ENCODE measurements at places on chromosomes 11 and 22. TPM values are rescaled to one million over a fixed set of nuclear protein-coding genes. Genes with fewer than 3 reads are reported as not detected.
A peak's percentile ranks its signal among the peaks of the same experiment; 100 is the strongest.

ZNF280B gene
- total RNA-seq = 0.45 TPM

GVQW3 gene
- total RNA-seq = 6.2 TPM

TSSK2 gene
- total RNA-seq = not detected

POTEH gene
- not detected for total RNA-seq

OR52A1 gene
- not detected for total RNA-seq

CASP12 gene
- total RNA-seq = 2.3 TPM

SHISAL1 gene
- total RNA-seq = 2.1 TPM

OR2D2 gene
- not detected for total RNA-seq

MPPED2 gene
- total RNA-seq = 8.0 TPM

GRCh38 chr22:47586038-47586437 lies 823.6 kb downstream of the TBC1D22A start:
- DNase-seq = no peak

DNA sequence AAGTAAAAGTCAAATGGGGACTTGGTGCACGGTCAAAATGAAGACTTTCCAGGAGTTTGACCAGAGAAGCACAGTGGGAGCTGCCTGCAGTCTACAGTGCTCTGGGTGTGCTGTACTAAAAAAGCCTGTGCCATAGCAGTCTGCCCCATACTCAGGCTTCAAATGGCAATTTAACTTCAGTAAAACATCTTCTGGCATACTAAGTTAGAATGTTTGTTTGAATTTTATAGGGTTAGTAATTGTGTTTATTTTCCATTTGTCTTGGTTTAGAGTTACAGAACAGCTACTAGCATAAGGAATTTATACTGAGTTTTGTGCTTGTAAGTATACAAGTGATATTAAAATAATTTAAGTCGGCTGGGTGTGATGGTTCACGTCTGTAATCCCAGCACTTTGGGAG lies 29.3 kb upstream of the LIPT2 start:
- DNase-seq = no peak

- DNase-seq = peak; percentile 33
Observed at GRCh38 chr11:64534391-64534801, 56.6 kb upstream of the SLC22A12 start.

DNA sequence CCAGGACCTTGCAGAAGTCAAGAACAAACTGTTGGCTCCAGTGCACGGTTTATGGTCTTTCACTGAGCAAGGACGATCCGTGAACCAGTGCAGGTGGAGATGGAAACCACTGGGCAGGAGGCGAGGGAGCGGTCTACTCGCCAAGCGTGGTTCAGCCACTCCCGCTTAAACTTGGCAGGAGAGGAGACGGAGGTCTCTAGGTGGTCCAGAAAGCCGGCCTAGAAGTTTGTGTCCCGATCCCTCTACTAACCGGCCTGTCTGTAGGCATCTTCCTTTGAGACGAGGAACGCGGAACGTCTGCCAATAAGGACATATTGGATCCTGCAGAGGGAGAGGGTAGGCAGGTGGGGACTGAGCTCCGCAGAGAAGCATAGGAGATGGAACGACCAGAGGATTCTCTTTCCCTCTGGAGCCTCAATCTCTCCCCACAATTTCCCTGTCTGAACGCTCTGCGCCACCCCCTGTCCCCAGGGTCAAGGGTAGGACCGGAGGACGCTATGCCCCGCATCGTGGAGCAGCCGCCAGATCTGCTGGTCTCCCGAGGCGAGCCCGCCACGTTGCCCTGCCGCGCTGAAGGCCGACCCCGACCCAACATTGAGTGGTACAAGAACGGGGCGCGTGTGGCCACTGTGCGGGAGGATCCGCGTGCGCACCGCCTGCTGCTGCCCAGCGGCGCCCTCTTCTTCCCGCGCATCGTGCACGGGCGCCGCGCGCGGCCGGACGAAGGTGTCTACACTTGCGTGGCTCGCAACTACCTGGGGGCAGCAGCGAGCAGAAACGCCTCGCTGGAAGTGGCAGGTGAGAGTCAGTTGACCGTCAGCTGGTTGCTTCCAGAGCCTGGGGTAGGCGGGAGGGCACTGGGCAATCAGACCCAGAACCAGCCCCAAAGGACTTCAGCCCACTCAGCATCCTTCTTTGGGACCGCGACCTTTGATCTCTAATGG lies 3.4 kb downstream of the ROBO3 start:
- DNase-seq = peak; percentile 43

GRCh38 chr11:69106031-69106811 lies 49.5 kb upstream of the SMIM38 start:
- no peak for DNase-seq

GRCh38 chr22:22111267-22111751 lies 128.7 kb upstream of the TOP3B start:
- no peak for DNase-seq

- DNase-seq = no peak
Observed at GRCh38 chr11:36703055-36703404, 105.0 kb upstream of the RAG2 start.

GRCh38 chr11:96242971-96243647 lies 99.9 kb downstream of the MAML2 start:
- DNase-seq = peak; percentile 95

- DNase-seq = no peak
Observed at GRCh38 chr11:10447445-10447844, 7.6 kb upstream of the AMPD3 start.

- peak; percentile 19 for DNase-seq
Observed at GRCh38 chr22:49334976-49335375, 492.7 kb downstream of the BRD1 start.

DNA sequence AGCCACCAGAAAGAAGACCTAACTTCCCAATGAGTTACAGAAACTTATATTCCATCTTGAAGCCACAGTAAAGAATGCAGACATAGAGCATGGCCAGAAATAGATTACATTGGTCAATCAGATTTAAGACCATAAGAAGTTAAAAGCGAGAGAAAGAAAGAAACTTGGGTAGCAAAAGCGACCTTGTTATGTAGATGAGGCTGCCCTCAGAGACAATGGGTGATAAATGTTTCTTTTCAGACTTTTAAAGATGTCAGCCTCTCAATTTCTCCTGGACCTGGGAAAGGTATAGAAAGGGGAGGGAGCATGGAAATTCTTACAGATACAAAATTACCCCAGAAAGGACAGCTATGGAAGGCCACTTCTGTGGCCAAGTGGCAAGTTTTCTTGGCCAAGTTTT lies 732.6 kb upstream of the LUZP2 start:
- no peak for DNase-seq

GRCh38 chr22:33896575-33897447 lies 23.5 kb downstream of the LARGE1 start:
- no peak for DNase-seq

DNA sequence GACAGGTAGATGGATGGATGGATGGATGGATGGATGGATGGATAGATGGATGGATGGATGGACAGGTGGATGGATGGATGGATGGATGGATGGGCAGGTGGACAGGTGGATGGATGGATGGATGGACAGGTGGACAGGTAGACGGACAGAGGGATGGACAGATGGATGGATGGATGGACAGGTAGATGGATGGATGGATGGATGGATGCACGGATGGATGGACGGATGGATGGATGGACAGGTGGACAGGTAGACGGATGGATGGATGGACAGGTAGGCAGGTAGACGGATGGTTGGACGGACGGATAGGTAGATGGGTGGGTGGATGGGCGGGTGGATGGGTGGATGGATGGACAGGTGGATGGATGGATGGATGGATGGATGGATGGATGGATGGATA lies 24.3 kb downstream of the PDGFB start:
- DNase-seq = peak; percentile 44

- DNase-seq = no peak
Observed at GRCh38 chr11:114133548-114134329, 74.2 kb downstream of the ZBTB16 start.

- DNase-seq = no peak
Observed at GRCh38 chr11:36105743-36106581, 162.1 kb downstream of the LDLRAD3 start.

GRCh38 chr22:49728570-49729271 lies 99.0 kb downstream of the BRD1 start:
- DNase-seq = no peak

DNA sequence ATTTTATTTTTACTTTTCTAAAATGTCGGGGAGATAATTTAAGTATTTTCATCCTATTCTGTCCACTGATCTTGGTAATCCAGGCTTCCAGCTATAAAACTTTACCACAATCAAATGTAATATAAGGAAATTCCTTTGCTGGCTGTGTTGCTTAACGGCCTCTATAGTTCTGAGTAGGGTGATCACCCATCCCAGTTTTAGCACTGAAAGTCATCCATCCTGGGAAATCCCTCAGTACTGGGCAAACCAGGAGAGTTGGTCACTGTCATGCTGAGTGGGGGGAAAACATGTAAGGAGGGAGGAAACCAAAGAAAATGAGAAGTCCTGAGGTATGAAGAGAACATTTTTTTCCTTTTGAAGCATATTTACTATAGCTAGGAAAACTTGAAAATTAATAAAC lies 12.8 kb upstream of the BACE1-AS start:
- DNase-seq = no peak

DNA sequence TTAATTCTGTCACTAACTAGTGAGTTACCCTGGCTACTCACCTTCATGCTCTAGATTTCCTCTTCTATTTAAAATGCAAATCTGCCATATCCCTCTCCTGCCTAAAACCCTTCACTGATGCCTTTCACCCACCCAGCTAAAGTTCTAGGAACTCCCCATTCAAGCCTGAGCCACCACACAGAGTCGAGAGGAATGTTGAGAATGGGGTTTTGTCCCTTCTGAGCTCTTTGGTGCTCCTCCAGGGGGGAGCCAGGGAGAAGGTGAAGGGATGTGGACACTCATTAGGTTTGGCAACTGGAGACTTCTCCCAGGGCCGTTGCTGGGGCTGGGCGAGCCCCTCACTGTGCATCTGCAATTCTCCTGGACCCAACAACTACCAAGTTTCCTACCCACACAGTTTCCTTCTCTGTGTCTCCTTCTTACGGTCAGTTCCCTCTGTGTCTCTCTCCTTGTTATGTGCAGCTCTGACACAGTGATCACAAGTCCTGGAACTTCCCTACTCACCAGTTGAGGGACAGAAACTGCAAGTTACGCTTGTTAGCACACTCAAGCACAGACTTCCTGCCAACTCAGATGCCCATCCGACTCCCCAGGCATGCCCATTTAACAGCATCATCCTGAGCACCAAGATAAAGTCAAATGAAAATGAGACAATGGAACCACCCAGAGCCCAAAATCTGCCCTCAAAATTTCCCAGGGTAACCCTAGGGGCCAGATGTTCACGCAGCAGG lies 6.5 kb upstream of the IL10RA start:
- no peak for DNase-seq

DNA sequence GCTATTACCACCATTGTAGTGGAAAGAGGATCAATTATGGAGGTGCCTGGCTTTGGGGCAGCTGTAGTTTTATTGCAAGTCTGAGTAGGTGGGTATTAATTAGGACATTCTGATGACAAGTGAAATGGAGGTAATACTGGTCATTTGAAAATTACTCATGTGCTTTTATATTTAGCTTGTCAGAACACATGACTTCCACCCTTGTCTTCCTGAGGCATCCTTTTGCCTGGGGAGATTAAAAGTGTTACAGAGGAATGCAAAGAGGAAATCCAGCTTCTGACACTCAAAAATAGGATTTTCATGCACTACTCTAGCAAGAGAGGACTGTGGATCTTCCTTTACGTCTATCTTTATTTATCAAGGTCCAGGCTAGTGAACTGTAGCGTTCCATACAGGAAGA lies 44.7 kb upstream of the CAPRIN1 start:
- no peak for DNase-seq

- no peak for DNase-seq
Observed at GRCh38 chr11:32830796-32831195, 1.1 kb downstream of the PRRG4 start.

DNA sequence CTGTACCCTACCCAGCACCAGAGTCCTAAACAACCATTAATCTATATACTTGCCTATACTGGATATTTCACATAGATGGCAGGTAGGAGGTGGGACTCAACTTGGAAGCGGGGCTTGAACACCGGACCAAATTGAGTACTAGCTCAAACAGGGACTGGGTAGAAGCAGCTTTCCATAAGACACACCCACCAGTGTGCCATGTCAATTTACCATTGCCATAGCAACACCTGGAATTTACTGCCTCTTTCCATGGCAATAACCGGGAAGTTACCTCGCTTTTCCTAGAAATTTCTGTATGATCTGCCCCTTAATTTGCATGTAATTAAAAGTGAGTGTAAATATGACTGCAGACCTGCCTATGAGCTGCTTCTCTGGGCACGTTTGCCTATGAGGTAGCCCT lies 38.6 kb upstream of the CUL5 start:
- DNase-seq = no peak

GRCh38 chr22:30770716-30771115 lies 76.0 kb downstream of the OSBP2 start:
- no peak for DNase-seq

GRCh38 chr22:19638282-19639015 lies 75.9 kb upstream of the SEPTIN5 start:
- DNase-seq = peak; percentile 46

- no peak for DNase-seq
Observed at GRCh38 chr11:36558571-36559413, 9.0 kb upstream of the RAG1 start.

DNA sequence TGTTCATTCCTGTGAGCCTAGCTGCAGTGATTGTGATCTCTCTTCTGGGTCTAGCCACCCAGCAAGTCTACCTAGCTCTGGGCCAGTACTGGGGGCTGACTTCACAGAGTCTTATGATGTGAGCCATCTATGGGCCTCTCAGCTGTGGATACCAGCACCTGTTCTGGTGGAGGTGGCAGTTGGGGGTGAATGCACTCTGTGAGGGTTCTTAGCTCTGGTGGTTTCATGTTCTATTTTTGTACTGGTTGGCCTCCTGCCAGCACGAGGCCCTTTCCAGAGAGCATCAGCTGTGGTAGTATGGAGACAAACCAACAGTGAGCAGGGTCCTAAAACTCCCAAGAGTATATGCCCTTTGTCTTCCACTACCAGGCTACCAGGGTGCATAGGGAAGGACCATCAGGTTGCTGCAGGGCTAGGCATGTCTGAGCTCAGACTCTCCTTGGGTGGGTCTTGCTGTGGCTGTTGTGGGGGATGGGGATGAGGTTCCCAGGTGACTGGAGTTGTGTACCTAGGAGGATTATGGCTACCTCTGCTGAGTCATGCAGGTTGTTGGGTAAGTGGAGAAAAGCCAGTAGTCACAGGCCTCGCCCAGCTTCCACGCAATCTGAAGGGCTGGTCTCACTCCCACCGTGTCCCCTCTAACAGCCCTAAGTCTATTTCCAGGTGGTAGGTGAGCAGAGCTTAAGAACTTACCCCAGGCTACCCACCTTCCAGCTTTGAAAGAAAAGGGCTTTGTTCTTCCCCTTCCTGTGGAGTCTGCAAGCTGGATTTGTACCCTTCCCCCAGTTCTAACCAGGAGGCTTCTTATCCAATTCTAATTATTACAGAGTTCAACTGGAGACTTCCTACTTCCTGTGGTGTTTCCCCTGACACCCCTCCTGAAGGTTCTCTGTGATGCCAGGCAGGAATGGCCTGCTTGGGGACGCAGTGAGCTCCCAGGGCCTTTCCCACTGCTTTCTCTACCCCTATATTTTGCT lies 250.7 kb downstream of the LUZP2 start:
- DNase-seq = no peak

GRCh38 chr11:28491431-28491830 lies 383.2 kb downstream of the METTL15 start:
- no peak for DNase-seq

Data from sciatic nerve (tissue), 2 donors.